ENCODE measurements at places on chromosomes 12 and 14. TPM values are rescaled to one million over a fixed set of nuclear protein-coding genes. Genes with fewer than 3 reads are reported as not detected.

Gene EML5
- total RNA-seq: 0.43 TPM

Gene CLEC4D
- total RNA-seq: not detected

Gene PAX9
- 2.0 TPM for total RNA-seq

Gene C12orf57
- total RNA-seq: 319 TPM

Data from A549 treated with Mapracorat at 1 μM for 4 hours (cell line).